ENCODE measurements at places on chromosomes 2 and 18. TPM values are rescaled to one million over a fixed set of nuclear protein-coding genes. Genes with fewer than 3 reads are reported as not detected.
A peak's percentile ranks its signal among the peaks of the same experiment; 100 is the strongest.

Gene TUBA3E
- total RNA-seq = not detected

Gene REG1B
- not detected for total RNA-seq

- DNase-seq = no peak
Observed at GRCh38 chr18:924987-925386, 20.3 kb downstream of the ADCYAP1 start.

GRCh38 chr2:40097691-40098385 is 318.8 kb upstream of the THUMPD2 start:
- peak; percentile 95 for DNase-seq

GRCh38 chr2:127085317-127085681 is 21.7 kb downstream of the BIN1 start:
- DNase-seq = no peak

Gene GCG
- 0.17 TPM for total RNA-seq

- no peak for DNase-seq
Observed at GRCh38 chr2:102664471-102664909, 45.1 kb downstream of the SLC9A2 start.

DNA sequence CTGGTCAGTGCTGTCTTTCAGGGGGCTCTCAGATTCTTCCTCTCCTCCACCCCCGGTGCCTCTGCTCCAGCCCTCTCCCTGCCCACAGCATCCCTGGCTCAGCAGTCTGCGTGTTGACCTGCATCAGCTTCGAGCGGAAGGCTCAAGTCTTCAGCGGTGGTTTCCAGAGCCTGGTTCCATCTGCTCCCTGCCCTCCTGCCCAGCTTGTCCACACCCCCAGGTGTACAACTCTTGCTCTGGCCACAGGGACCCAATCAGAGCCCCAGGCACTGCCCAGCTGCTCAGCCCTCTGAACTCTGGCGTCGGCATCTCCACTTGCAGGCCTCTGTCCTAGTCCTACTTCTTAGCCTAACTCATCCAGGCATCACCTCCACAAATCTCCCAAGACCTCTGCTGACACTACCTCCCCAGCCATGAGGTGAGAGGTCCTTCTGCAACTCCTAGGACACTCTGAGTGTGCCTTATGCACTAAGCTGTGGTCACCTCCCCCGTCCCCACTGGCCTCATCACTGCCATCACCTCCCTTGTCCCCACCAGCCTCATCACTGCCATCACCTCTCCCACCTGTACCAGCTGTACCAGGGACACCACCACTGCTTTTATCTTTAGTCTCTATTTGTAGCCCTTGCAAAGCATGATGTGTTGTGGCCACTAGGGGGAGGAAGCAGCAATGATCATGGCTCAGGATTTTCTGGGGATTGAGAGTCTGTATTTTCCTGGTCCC is 60.9 kb downstream of the EDAR start:
- DNase-seq = peak; percentile 41

DNA sequence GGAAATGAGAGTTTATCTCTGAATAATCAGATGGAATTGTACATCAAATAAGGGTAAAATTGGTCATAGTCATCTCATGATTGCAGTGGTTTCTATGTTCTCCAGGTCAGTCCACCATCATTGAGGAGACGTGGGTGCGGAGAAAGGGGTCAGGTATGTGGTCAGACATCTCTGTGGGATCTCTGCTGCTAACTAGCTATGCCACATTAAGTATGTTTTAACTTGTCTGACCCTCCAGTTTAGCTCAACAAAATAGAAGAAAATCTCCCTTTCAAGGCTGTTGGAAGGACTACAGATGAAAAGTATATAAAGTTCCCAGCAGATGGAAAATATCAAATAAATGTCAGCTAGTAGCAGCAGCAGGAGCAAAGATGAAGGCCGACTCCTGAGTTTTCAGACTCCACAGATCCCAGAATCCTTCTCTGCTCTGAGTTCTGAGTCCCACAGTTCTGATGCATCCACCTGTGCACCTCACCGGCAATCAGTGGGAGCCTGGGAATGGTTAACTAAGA is 106.6 kb upstream of the CYP1B1 start:
- DNase-seq = no peak

Gene CDKL4
- not detected for total RNA-seq

- DNase-seq = no peak
Observed at GRCh38 chr2:184847331-184847730, 249.0 kb downstream of the ZNF804A start.

Gene CCDC121
- total RNA-seq = 2.2 TPM

DNA sequence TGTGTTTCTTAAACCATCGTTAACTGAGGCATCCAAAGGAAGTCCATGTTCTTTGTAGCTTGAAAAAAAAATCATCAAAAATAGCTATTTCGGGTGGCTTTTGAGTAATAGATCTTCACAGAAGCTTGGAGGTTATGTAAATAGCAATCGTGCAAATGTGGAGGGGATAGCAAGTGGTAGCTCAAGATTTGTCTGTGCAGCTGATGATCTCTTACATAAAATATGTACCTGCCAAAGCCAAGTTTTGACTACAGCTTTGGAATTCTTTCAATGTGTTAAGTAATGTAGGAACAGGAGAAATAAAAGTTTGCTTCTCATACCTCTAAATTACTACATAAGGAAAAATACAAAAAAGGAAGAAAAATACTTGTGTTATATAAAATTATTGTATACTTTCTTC is 1432.0 kb downstream of the DPP10 start:
- no peak for DNase-seq

- DNase-seq = no peak
Observed at GRCh38 chr2:229330952-229331351, 59.9 kb upstream of the PID1 start.

GRCh38 chr2:222888716-222889115 is 27.9 kb downstream of the ACSL3 start:
- no peak for DNase-seq

DNA sequence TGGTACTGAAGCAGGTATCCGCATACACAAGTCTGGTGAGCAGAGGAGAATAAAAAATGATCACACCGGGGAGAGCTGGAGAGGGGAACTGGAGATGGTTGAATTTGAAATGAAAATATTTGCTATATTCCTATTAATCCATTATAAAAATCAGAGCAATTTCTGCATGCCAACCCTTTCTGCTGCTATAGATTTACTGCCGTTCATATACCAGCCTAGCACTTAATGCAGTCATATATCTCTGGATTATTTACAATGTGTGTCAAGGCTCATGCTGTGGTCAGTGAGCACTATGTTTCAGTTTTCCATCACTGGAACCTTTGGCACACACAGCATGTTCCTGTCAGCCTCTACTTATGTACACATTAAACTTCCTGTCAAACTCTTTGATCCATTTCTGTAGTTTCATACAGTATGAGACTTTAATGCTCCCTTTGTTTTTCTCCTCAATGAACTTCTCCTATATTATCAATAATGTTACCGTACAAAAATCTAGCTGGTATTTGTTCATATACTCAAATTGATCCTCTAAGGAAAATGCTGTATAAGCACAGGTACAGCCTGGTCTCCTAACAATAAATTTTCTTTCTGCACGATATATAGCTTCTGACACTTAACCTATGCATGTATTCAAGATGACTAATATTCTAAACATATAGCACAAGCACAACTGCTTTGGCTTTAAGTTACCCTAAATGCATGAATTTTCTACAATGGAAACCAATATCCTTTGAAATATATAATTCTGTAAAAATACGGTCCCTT is 36.7 kb downstream of the FANCL start:
- DNase-seq = no peak

Gene RESP18
- total RNA-seq = not detected

- DNase-seq = peak; percentile 5
Observed at GRCh38 chr2:51013079-51013932, 18.6 kb downstream of the NRXN1 start.

GRCh38 chr18:49006641-49007454 is 56.1 kb upstream of the SMAD7 start:
- DNase-seq = no peak

- no peak for DNase-seq
Observed at GRCh38 chr2:68290901-68291300, 28.8 kb downstream of the CNRIP1 start.

Gene REG3G
- not detected for total RNA-seq

Gene GULP1
- total RNA-seq = 32.2 TPM

DNA sequence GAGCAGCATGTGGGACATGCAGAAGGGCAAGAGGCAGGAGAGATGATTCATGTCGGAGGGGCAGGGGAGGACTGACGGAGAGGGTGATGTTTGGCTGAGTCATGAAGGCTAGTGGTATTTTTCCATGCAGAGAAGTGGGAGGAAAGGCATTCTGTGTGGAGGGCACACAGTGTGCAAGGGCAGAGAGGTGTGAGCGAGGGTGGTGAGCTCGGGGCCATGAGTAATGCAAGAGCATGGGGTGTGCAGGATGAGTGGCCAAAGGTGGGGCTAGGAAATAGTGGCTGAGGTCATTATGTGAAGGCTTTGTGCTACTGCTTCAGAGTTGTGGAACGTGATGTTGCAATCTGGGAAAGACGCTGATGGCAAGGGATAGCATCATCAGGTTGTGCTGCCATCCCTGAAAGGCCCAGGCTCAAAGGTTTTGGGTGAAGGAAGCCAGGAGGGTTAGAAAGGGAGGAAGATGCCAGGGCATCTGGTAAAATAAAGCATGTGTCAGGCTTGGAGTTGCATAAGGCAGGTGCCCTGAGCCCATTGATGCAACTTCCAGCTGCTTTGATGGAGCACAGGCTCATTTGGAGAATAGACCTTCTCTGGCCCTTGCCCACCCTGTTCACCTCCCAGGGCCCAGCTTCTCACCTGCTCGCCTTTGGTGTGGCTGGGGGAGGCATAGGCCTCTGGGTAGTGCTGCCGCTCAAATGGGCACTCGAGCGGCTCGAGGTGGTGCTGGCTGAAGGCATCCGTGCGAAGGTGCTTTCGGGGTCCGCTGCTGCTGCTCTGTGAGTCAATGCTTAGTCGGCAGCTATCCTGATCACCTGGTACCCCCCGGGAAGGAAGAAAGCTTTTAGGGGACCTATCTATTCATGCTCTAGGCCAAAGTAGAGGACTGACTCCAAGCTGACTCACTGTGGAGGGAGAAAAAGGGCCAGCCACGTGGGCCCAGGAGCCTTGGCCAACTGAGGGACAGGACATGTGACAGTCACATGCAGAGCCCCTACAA is 37.5 kb downstream of the PAX8 start:
- peak; percentile 100 for DNase-seq

Gene IL36B
- not detected for total RNA-seq

Gene EVX2
- not detected for total RNA-seq

GRCh38 chr2:168053676-168054075 is 193.7 kb downstream of the STK39 start:
- no peak for DNase-seq

- DNase-seq = peak; percentile 90
Observed at GRCh38 chr2:108492364-108492763, 41.9 kb upstream of the LIMS1 start.

- DNase-seq = no peak
Observed at GRCh38 chr2:202072226-202072625, 829 bp upstream of the KIAA2012 start.

- no peak for DNase-seq
Observed at GRCh38 chr2:39093218-39093898, 27.5 kb downstream of the SOS1 start.

GRCh38 chr2:240189686-240190085 is 49.2 kb upstream of the OTOS start:
- DNase-seq = no peak

Gene INPP5D
- 2.6 TPM for total RNA-seq

Gene OSR1
- 8.6 TPM for total RNA-seq

DNA sequence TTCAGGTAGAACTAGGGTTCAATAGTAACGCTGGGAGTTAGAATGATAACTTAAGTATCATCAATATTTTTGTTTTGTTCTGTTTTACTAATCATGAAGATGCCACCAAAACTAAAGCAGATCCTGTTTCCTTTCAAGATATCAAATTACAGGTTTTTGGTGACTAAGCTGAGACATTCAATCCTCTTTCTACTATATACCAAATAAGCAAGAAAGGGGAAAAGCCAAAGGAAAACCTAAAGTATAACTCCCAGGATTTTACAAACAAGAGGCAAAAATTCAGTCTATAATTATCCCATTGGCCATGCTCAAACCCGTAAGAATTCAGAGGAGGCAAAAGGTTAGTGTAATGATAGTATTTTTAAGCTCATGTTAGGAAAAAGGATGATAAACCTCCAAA is 175.2 kb upstream of the CCDC150 start:
- DNase-seq = peak; percentile 76

- DNase-seq = peak; percentile 91
Observed at GRCh38 chr2:120108049-120108448, 95.2 kb downstream of the EPB41L5 start.

- DNase-seq = no peak
Observed at GRCh38 chr2:239470151-239470900, 69.5 kb upstream of the HDAC4 start.

Gene BMP10
- not detected for total RNA-seq

Gene CIB4
- total RNA-seq = not detected

GRCh38 chr2:8453904-8454302 is 228.0 kb upstream of the ID2 start:
- peak; percentile 54 for DNase-seq

GRCh38 chr2:55093381-55093780 is 43.1 kb upstream of the RTN4 start:
- no peak for DNase-seq

DNA sequence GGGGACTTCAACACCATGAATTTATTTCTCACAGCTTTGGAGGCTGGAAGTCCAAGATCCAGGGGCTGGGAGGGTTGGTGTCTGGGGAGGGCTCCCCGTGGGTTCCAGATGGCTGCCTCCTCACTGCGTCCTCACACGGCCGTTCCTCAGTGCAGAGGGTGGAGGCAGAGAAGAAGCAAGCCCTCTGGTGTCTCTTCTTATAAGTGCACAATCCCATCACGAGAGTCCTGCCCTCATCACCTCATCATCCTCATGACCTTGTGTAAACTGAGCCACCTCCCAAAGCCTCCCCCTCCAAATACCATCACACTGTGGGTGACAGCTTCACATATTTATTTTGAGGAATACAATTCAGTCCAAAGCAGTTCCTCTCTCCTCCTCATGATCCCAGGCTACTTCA is 26.3 kb downstream of the TMEM163 start:
- no peak for DNase-seq

DNA sequence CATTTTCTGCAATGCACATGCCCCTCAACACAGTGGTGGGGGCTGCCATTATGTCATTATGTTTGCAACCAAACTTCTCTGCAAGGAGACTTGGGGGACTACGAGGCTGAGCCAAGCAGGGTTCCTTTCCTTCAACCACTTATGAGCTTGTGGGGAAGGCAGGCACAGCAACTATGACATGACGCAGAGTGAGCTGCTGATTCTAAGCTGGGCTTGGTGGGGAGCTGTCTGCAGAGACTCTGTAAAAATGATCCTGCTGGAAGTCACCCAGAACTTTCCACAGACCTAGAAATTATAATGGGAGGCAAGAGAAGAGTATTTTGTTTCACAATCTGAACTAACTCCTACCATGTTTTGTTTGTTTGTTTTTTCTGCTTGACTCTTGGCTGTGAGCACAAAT is 55.6 kb downstream of the INPP5D start:
- DNase-seq = no peak

Measured in LHCN-M2 (cell line).